GM13976 (cell line): ENCODE measurements at places on chromosomes 5 and 9.

GRCh38 chr9:81611664-81612063 is 77.7 kb downstream of the TLE1 start:
- DNase-seq, result no peak

- DNase-seq, result no peak
These were observed 196.2 kb downstream of the AOPEP start for GRCh38 chr9:94922691-94923107.

DNA sequence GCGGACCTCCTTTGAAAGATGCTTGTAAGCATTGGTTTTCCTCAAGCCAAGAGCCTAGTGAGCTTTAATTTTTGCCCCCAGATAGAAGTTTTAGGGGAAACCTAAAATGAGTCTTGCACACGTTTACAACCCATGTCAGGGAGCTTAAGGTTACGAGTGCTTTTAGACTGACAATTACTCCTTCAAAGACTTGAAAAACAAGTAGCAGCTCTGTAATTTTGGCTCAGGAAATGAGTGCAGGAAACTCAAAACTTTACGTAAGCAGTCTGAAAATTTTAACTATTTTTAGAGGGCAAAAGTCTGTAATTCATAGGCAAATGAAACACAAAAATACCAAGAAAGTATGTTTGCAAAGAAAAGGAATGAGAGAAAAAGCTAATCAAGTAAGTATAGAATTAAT is 36.8 kb downstream of the UBE2QL1 start:
- DNase-seq, result no peak

GRCh38 chr5:58317808-58318207 is 142.1 kb downstream of the PLK2 start:
- DNase-seq, result no peak

DNA sequence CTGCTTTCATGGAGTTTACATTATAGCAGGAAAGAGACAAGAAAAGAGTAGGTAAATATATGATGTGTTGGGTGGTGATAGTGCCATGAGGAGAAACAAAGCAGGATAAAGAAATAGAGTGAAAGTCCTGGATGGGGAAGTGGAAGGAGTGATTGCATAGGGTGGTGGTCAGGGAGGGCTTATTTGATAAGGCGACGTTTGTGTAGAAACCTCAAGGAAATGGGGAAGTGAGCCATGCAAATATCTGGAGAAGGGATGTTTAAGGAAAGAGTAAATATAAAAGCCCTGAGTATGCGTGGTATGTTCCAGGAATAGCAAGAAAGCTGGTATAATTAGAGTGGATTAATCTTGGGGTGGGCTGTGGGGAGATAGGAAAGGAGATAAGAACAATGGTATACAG is 134.7 kb upstream of the SV2C start:
- DNase-seq, result no peak

GRCh38 chr5:167944121-167944852 is 347.2 kb upstream of the WWC1 start:
- no peak for DNase-seq

DNA sequence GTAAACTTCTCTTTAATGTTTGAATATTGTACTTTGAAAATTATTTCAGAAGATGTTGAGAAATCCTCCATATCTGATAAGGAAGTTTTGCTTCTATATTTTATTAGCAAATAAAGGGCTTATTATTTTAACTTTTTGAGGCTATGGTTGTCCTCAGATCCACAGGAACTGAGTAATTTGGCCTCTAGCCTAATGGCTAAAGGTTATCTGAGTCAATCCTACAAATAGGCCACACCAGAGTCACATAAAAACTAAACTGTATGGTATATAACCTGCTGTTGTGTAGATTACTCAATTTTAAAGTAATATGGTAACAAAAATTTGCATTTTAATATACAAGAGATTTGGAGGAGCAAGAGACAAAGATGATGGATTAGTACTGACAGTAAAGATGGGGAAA is 549.2 kb upstream of the GRAMD2B start:
- DNase-seq, result no peak

- no peak for DNase-seq
These were observed 175.6 kb downstream of the HSD17B3 start for GRCh38 chr9:96126321-96126881.

DNA sequence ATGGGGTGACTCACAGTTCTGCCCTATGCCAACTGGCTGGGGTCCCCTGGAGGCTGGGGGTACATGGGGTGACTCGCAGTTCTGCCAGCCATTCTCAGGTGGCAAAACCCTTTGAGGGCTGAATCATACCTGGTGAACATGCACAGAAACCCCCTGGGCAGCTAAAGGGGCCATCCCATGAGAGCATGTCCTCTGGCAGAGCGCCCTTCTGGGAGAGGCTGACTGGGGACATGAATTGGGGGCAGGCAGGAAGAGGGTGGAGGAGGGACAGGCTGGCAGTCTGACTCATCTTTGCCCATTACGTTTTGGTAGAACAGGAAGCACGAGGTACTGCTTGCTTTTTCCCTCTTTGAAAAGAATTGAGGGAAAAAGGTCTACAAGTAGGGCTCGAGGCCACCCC is 16.7 kb downstream of the TRAF1 start:
- no peak for DNase-seq
